ENCODE measurements at places on chromosomes 2 and 18.

- no peak for DNase-seq
These were observed 239.0 kb downstream of the OSR1 start for GRCh38 chr2:19119326-19120001.

- DNase-seq: no peak
These were observed 162.7 kb downstream of the EIPR1 start for GRCh38 chr2:3214806-3215404.

DNA sequence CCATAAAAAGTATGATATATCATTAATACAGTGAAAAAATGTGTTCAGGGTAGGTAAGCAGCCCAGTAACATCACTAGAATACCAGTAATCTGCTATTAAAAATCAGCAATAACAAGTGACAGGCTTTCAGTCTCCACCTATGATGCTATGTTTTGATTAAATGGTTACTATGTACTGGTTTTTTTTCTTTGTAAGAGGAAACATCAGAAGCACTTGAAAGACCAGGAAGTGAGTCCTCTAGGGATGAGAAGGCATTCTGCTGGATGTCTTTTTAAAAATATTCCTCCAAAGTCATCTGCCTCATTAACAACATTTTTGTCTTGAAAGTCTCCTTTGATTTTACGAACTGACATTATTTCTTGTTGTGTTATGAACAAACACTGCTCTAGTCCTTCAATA, 136.0 kb upstream of the FAM98A start:
- DNase-seq: no peak

- no peak for DNase-seq
These were observed 69.9 kb upstream of the HK2 start for GRCh38 chr2:74763962-74764428.

DNA sequence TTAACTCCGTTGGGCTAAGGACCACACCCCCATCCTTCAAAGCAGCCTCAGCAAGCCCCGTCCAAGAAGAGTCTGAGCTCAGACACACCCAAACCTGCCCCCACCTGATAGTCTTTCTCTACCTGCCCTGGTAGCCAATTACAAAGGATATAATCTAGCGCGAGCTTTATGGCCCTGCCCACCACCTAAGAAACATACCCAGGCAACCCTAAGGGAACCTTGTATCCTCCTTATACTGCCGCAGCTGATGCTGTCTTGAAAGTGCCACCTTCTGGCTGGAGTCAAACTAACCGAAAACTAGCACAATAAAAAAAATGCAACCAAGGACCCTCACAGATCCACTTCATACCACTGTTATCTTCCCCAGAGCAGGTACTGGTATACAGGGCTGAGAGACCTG, 628.3 kb upstream of the REG3G start:
- no peak for DNase-seq

- no peak for DNase-seq
These were observed 716.1 kb downstream of the DCC start for GRCh38 chr18:53056064-53056463.

GRCh38 chr2:227397562-227397961, 9.8 kb upstream of the SCYGR1 start:
- DNase-seq: no peak

DNA sequence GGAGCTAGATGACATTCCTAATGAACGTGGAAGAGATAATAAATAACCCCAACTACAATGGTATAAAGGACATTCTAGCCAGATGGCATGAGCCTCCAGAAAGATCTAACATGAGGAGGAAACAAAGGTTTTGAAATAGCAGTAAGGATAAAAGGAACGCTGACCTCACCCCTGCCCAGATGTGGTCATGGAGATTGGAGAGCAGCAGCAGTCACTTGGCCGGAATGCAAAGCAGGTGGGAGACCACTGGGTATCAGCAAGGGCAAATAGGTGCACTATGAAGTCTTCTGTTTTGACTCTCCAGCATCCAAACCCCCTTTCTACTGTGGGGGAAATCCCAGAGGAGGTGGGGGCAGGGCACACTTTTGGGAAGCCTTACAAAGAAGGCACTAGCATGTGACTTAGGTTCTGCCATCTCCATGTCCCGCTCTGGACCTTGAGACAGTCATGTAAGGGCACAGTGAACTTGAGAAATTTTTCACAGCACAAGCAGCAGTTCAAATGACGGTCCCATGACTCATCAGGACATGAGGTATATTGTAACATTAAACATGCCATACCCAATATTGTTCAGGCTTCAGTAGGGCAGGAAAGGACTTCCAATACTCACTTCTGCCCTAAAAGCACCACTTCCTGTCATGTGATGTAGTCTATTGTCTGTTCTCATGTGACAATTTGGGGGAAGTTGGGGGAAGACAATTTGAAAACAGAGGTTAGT, 55.2 kb downstream of the METTL4 start:
- no peak for DNase-seq

- DNase-seq: no peak
These were observed 44.2 kb downstream of the PROC start for GRCh38 chr2:127462461-127462860.

GRCh38 chr2:179195141-179195540, 69.5 kb downstream of the SESTD1 start:
- DNase-seq: no peak

GRCh38 chr2:150885236-150885635, 376.4 kb downstream of the RBM43 start:
- no peak for DNase-seq

DNA sequence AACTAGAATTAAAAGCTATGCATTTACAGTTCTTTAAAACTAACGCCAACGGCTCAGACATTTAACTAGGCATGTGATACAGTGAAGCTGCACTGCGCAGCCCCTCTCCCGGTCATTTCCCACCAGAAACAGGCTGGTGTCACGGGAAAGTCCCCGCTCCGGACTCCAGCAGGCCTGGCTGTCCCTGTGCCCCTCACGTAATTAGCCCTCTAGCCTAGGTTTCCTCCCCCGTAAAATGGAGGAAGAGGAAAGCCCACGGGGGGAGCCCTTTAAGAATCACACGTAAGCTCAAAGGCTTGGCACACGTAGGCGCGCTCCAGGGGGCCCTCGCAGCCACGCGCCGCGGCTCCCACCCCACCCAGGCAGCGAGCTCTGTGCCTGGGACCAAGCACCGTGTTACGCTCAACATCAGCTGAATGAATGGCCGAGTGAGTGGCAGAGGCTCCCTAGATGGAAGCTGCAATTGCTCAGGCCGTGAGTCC, 48.0 kb downstream of the KCNIP3 start:
- no peak for DNase-seq

- DNase-seq: no peak
These were observed 141.8 kb downstream of the MYO1B start for GRCh38 chr2:191386938-191387536.

- no peak for DNase-seq
These were observed 225.0 kb upstream of the DOK6 start for GRCh38 chr18:69175681-69176080.

DNA sequence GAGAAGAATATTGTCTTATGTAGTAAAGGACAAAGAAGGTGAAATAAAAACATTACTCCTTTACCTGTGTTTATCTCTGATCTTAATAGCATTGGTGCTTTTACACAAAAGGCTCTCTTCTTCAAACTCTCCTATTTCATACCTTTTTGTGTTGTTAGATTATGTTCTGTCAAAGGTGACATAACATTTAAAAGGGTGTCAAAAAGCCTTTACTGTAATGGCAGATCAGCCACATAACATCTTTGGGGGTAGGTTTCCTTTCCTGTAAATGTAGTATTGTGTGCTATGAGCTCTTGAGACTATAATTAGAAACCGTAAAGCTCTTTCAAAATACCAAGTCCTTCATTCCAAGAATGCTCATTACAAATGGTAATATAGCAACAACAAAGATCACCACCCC, 400.1 kb downstream of the LNPK start:
- DNase-seq: no peak

- no peak for DNase-seq
These were observed 112.0 kb downstream of the PPP1R1C start for GRCh38 chr2:182097571-182098164.

GRCh38 chr2:179664972-179665812, 196.2 kb downstream of the ZNF385B start:
- no peak for DNase-seq

GRCh38 chr2:188601927-188602326, 310.3 kb downstream of the GULP1 start:
- no peak for DNase-seq

- DNase-seq: no peak
These were observed 858 bp downstream of the KCNS3 start for GRCh38 chr2:17879137-17879912.

GRCh38 chr2:88765154-88765888, 73.8 kb downstream of the RPIA start:
- no peak for DNase-seq

- no peak for DNase-seq
These were observed 168.7 kb downstream of the TNS1 start for GRCh38 chr2:217834057-217834620.

DNA sequence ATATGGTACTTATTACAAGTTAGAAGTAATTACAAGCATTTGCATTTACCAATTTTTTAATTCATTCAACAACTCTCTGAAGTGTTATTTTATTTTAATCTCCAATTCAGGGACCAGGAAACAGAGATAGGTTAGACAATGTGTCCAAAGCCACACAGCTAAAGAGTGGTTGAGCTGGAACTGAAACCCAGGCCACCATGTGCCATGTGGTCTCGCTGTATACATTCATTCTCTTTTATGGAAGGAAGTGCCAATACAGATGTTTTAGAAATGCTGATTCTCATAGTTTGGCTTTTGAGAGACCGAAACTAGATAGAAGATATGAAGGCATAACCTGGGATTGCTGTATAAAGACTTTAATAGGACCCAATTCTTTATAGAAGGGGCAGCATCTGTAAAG, 684.6 kb upstream of the ID2 start:
- no peak for DNase-seq

DNA sequence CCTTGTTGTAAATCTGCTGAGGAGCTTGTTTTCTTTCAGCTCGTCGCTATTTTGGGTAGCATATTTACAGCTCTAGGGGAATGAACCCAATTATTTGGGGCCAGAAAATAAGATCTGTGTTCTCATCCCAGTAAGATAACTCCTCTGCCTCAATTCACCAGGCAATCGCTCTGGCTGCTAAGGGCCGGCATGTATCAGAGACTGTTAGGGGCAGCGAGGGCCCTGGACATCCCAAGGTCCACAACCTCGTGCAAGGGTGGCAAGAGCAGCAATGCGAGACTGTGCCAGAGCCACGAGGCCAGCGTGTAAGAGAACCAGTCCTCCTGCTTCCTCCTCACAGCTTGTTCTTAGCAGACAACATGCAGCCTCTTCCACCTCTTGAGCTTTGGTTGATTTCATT, 66.1 kb downstream of the DDX1 start:
- no peak for DNase-seq

DNA sequence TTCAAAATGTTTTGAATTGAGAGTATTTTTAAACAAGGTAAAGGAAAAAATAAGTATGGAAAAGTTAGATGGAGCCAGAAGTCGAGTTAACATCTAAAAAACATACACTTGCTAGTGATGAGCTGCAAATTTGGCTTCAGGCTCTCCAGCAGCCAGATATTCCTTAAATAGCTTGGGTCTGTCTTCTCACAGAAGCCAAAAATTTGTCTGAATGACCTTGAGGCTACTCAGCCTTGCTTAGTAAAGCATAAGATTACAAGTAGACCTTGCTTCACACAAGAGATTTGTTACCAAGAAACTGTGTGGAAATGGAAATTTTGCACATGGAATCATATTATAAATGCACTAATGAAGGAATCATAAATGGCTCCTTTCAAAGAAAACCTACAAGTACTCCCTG, 40.8 kb upstream of the GRB14 start:
- no peak for DNase-seq

DNA sequence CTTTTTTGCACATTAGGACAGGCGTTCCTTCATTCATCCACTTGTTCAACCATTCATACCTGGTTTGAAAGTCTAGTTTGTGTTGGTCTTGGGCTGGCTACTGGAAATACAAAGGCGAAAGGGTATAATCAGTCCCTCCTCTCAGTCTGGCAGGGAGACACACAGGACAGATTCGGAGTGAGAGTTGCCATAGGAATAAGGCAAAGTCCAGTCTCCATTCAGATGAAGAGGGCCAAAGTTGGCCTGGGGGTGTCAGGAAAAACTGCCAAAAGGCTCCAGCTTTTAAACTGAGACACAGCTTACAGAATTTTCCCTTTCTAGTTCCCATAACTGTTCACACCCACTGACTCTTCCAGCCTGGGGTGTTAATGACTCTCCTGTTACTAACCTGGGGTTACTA, 96.3 kb upstream of the AQP4 start:
- DNase-seq: no peak

- no peak for DNase-seq
These were observed 98.8 kb downstream of the TNS1 start for GRCh38 chr2:217903859-217904613.

GRCh38 chr18:39178166-39178565, 1612.6 kb upstream of the CELF4 start:
- no peak for DNase-seq

- no peak for DNase-seq
These were observed 7.0 kb upstream of the SP5 start for GRCh38 chr2:170707821-170708795.

GRCh38 chr2:71933467-71934319, 214.0 kb downstream of the CYP26B1 start:
- DNase-seq: peak; percentile 23

- DNase-seq: no peak
These were observed 102.4 kb upstream of the STON1 start for GRCh38 chr2:48427552-48427951.

GRCh38 chr2:164450278-164450677, 171.0 kb downstream of the GRB14 start:
- no peak for DNase-seq

DNA sequence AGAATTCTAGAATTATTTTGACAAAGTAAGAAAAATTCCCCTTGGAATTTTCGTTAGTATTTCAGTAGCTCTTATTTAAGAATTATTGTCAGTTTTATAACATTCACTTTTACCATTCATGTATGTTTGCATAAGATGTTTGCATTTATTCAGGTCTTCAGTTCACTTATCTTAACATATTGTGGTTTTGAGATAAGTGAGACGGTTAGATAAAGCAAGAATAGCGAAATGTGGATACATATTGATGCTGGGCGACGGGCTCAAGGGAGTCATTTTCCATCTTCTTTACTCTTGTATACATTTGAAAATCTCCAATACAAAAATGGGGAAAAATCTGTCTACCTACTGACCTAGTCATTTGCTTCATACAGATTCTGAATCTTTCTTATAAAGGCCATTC, 156.7 kb upstream of the HDAC4 start:
- no peak for DNase-seq

DNA sequence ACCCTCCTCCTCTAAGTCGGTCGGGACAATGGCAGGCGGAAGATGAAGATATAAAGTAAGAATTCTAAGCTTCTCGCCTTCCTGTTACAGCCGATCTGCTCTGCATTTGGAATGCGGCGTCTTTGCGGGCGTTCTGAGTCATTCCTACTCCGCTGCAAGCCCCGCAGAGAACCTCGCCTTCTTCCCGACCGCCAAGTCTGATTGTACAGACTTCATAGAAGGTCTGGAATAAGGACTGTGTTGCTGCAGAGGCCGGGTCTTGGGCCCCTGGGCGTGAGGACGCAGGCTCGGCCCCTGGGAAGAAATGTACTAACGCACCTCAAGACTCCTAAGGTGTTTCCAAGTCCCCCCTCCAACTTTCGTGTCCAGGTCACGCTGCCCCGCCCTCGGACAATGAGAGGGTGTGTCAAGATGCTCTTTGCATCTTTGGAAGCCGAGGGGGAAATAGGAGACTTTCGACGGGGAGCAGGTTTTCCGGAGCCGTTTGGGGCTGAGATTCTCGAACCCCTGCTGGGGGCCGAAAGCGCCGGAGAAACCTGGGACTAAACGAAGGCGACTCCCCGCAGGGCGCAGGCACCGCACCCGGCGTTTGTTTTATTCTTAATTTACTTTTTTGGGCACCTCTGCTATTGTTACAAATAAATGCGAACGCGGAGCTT, 12.7 kb upstream of the PAX3 start:
- DNase-seq: no peak
